Stimulated activated CD4-positive, alpha-beta T cell treated with anti-CD3 and anti-CD28 coated beads, Interleukin-12 subunit alpha, Interleukin-12 subunit beta, amount 100 ng/mL, for 4 hours (primary cell): ENCODE measurements at places on chromosomes 3 and 15.

- DNase-seq: no peak
These were observed 147.7 kb downstream of the CD47 start for GRCh38 chr3:107942951-107943749.

- DNase-seq: no peak
These were observed 623.8 kb upstream of the AGTR1 start for GRCh38 chr3:148073721-148074456.

DNA sequence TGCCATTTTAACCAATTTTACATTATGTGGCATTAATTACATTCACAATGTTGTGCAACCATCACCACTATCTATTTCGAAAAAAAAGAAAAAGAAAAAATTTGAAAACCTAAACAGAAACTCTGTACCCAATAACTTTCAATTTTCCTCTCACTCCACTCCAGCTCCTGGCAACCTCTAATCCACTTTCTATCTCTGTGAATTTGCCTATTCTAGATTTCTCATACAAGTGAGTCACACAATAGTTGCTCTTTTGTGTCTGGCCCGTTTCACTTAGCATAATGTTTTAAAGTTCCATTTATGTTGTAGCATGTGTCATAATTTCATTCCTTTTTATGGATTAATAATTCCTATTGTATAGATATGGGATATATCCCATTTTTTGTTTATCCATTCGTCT is 53.3 kb upstream of the TBC1D5 start:
- no peak for DNase-seq

DNA sequence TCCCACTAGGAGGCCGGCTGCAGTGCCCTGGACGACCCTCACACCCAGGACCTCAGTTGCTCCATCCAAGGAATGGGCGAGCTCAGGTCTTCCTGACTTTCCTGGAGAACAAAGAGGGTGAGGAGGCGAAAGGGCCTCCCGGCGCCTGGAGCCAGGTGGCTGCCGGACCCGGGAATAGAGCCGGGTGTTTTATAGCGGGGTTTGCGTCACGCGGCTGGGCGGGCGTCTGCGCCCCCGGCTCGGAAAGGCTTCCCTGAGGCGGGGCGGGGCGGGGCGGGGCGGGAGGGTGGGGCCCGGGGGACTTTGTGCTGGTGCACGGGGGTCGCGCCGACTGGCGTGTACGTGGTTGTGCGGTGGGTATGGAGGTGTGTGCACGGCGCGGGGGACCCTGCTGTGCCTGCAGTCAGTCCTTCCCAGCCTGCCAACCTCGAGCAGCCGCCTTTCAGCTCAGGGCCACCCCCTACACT is 4.6 kb upstream of the PRKCD start:
- DNase-seq: no peak

DNA sequence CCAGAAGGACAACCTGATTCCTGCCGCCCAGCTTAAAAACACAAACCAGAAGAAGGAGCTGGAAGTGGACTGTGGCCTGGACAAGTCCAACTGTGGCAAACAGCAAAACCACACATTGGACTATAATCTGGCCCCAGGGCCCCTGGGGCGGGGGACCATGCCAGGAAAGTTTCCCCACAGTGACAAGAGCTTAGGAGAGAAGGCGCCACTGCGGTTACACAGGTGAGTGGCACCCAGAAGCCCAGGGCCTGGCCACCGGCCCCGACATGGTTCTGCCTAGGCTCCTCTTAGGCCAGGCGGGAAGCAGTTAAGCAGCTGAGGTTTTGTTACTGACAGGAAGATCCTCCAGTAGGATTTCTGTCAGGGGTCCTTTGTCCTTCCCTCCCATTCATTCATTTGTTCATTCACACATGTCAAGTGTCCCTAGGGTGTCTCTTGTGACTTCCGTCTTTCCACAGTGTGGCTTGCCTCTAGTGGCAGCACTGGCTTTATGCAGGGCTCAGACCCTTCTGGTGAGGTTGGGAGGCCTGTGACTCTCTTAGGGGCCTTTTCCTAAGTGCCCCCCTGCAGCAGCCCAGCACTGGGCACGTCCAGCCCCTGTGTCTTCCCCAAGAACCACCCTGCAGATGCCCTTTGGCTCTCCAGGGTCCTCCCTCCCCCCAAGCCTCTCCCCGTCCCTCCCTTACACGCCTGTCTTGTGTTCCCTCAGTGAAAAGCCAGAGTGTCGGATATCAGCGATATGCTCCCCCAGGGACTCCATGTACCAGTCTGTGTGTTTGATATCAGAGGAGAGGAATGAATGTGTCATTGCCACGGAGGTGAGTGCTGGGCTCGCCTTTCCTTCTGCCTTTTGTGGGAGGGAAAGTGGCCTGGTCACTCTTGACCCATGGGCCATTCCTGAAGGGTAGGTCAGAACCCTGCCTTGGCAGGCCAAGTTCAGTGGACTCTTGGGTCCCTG is 7.8 kb downstream of the DLL4 start:
- no peak for DNase-seq

- DNase-seq: no peak
These were observed 50.4 kb upstream of the PXYLP1 start for GRCh38 chr3:141181196-141181595.

DNA sequence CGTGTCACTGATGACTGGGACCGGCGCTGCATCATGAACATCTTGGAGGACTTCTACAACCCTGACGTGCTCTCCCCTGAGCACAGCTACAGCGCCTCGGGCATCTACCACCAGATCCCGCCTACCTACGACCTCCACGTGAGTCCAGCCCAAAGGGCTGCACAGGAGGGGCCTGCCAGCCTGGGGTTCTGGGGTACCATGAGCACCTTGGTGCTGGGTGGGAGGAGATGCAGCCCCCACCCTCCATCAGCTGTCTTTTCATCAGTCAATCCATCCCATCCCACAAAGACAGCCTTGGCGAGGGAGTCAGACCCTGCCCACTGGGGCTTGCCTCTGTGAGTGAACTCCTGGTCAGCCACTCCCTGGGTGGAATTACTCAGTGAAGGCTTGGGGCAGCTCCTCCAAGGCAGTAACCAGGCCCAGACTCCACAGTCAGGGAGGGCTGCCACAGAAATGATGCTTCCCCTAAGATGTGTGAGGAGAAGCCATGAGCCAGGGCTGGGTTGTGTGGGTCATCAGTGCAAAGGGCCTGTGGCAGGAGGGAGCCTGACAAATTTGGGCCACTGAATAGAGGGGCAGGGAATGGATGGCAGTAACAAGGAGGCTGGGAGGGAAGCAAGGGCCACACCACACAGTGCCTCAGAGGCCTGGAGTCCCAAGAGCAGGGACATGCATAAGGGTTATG is 47.9 kb downstream of the SEMA3G start:
- no peak for DNase-seq

DNA sequence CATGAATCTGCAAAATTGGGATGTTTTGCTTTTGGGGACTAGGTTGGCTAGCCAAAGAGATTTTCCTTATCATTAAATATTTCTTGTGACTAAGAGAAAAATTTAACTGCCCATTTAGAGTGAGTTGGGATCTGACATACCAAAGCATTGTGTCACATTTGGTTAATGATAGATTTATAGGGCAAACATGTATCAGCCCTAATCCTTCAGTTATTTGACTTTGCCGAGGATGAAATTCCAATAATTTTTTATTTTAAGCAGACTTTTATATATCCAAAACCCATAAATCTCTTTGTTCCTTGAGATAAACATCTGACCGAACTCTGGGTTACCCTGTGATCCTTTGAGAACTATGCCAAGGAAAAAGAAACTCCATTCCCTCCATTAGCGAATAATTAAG is 218.9 kb downstream of the CDIN1 start:
- DNase-seq: no peak

DNA sequence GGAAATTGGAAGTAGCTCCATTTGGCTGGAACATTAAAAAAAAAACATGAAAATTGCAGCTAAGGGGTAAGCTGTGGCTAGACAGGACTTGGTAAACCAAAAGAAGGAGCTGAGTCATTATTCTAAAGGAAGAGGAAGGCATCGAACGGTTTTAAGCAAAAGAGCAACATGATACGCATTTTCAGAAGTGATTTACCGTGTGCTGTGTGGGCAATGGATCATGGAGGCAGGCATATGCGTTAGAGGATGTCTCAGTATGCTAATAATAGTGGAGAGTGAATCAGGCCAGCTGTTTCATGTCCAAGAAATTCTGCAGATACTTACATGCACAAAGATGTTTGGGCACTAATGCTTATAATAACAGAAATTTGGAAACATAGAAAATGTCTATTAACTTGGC is 409.1 kb upstream of the ATP11B start:
- DNase-seq: no peak

- DNase-seq: peak; percentile 18
These were observed 421 bp downstream of the KLHL18 start for GRCh38 chr3:47283193-47283537.

- DNase-seq: no peak
These were observed 721 bp downstream of the ATR start for GRCh38 chr3:142577696-142578328.

DNA sequence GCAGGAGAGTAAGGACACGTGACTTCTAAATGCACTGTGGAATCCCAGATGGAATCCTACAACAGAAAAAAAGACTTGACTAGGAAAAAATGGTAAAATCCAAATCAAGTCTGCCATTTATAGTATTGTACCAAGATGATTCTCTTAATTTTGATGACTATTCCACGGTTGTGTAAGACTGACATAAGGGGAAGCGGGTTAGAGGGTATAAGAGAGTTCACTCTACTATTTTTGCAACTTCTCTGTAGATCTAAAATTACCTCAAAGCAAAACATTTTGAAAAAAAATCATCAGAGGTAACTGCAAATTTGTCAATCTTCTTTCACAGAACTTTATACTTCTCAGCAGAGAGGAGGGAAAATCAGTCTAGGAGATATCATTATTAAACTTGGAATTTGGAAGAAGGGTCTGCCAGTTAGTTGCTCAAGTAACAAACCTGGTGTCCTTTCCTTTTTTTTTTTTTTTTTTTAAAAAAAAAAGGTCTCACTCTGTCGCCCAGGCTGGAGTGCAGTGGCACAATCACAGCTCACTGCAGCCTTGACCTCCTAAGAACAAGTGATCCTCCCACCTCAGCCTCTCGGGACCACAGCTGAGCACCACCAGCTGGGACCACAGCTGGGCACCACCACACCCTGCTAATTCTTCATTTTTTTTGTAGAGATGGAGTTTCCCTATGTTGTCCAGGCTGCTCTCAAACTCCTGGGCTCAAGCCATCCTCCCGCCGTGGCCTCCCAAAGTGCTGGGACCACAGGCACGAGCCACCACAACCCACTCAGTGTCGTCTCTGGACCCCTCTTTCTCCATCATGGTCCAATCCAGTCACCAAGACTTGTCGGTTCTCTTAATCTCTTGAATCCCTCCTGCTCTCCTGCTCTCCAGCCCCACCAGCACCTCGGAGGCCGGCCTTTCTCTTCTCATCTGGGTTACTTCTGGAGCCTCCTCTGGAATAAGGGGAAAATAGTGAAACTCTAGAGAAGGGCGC is 14.9 kb upstream of the HES1 start:
- DNase-seq: no peak

- DNase-seq: no peak
These were observed 25.3 kb upstream of the C15orf61 start for GRCh38 chr15:67495585-67495984.

DNA sequence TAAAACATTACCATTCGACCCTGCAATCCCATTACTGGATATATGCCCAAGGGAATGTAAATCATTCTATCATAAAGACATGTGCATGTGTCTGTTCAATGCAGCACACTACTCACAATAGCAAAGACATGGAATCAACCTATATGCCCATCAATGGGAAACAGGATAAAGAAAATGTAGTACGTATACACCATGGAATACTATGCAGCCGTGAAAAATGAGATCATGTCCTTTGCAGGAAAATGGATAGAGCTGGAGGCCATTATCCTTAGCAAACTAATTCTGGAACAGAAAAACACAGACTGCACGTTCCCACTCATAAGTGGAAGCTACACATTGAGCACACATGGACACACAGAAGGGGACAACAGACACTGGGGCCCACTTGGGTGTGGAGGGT is 20.4 kb upstream of the PYDC2 start:
- no peak for DNase-seq

- DNase-seq: no peak
These were observed 459.9 kb upstream of the TPRG1 start for GRCh38 chr3:188711881-188712247.

- DNase-seq: no peak
These were observed 30.6 kb downstream of the TNIK start for GRCh38 chr3:171429635-171430034.

- DNase-seq: no peak
These were observed 45.9 kb upstream of the TMEM115 start for GRCh38 chr3:50405249-50405648.

- no peak for DNase-seq
These were observed 110.7 kb upstream of the EPHA3 start for GRCh38 chr3:88996691-88997090.

GRCh38 chr15:89501646-89502045 is 5.3 kb upstream of the RHCG start:
- DNase-seq: no peak

- DNase-seq: no peak
These were observed 188.1 kb downstream of the USP13 start for GRCh38 chr3:179840985-179841384.

DNA sequence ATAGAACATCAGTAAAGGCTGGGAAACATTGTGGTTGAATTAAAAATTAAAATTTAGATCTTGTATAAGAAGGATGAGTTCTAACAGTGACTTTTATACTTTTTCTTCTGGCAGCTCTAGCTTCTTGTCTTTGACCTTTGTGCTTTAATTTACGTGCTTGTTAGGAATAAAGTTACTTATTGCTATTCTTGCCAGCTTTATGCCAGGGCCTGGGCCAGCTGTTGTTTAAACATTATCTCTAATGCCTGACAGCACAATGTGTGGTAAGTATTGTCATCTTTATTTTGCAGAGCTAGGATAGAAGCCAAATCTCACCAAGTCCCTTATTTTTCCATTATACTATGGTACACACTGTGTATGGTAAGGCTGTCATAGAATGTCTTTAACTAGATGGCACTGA is 766.7 kb upstream of the GOLIM4 start:
- no peak for DNase-seq
